H4 (cell line): ENCODE measurements at places on chromosomes 6 and 20. TPM values are rescaled to one million over a fixed set of nuclear protein-coding genes. Genes with fewer than 3 reads are reported as not detected.

Gene PGC
- not detected in 2 replicates for total RNA-seq

Gene NNAT
- not detected in 2 replicates for total RNA-seq

Gene RUNX2
- 18.3 and 37.7 TPM in 2 replicates for total RNA-seq

Gene SLC25A27
- total RNA-seq: 1.4 TPM in 1 of 2 replicates, not detected in the other

Gene RBPJL
- not detected in 2 replicates for total RNA-seq

Gene PRICKLE4
- not detected in 2 replicates for total RNA-seq

DNA sequence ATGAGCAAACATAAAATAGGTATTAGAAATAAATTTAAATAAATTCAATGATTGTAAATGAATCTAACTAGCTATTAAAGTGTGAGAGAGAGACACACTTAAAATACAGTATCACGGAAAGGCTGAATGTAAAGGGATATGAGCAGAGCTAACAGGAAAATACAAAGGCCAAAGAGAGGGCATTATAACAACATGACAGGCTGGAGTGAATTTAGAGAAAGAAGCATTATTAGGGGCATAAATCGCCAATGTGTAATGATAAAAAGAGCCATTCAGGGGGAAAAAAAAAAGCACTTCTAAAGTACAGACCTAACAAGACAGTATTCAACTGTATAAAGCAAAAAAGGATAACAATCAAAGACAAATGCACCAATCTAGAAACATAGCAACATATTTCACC lies 28.1 kb downstream of the DACT2 start:
- DNase-seq: no peak

GRCh38 chr6:79657238-79657637 lies 26.1 kb downstream of the SH3BGRL2 start:
- DNase-seq: no peak

GRCh38 chr6:137840252-137840651 lies 26.8 kb upstream of the TNFAIP3 start:
- DNase-seq: no peak

DNA sequence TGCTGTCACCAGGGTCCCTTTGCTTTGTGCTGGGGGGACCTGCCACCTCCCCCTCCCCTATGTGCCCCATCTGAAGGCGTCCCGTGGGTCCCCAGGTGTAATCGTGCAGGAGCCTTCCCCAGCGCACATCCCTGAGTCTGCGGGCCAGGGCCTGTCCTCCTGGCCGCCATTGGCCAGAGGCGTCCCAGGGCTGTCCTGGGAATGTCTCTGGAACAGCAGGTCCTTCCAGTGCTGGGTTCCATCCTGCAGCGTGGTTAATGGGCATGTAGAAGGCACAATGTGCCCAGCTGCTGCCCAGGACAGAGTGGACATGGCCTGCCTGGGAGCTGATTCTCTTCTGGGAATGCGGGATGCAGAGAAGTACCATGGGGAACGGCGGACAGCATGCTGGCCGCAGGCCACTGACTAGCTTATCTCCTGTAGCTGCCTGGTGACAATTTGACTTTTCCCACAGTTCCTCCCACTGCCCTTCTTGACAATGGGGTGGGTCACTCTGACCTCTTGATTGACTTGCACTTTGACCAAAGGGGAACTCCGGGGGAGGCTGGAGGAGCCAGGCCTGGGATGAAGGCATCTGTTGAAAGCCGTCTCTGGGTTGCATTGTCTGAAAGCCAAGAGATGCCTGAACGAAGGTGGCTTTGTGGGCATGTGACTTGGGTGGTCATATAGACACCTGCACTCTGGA lies 64.0 kb downstream of the CTCFL start:
- DNase-seq: no peak

- DNase-seq: no peak
Measured at GRCh38 chr6:134937426-134937825, 12.5 kb downstream of the ALDH8A1 start.

DNA sequence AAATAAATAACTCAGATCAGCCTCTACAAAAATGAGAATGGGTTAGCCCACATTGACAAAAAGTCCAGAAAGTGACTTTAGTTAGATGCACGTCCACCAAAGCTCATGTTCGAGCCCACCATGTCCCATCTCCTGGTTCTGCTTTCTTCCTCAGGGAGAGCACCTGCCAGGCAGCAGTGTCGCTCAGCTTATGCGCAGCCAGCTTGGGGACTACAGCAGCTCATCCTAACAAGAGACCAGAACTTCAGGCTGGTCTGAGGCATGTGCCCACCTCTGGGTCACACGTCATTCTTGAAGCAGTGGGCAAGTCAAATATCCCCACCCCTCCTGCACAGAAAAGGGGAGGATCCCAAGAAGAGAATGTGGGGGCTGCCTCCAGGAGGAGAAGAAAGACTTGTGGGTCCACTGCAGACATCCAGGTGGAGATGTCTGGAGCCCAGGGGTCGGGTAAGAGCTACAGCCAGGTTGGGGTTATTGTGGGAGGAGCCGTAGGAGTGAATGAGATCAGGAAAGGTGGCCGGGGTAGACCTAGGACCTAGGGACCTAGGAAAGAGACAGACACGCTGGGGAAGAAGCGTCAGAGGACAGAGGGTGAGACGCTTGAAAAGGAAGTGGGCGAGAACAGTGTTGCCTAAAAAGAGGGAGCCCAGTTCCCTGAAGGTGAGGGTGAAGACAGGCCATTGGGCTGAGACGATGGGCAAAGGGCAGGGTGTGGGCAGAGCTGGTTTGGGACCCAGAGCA lies 52.5 kb downstream of the SSR1 start:
- no peak for DNase-seq

DNA sequence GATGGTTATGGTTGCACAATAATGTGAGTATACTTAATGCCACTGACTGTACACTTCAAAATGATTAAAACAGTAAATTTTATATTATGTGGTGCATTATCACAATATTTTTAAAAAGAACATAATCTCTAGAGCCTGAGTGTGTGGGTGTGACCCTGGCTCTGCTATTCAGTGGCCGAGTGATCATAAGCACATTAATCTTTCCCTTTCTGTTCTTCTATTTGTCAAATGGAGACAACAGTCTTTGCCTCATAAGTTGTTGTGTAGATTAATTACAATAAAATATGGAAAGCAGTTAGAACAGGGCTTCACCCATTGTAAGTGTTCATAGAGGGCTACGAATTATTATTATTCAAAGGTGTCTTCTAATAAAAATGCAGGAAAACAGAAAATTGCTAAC lies 548.6 kb downstream of the HTR1B start:
- DNase-seq: no peak

DNA sequence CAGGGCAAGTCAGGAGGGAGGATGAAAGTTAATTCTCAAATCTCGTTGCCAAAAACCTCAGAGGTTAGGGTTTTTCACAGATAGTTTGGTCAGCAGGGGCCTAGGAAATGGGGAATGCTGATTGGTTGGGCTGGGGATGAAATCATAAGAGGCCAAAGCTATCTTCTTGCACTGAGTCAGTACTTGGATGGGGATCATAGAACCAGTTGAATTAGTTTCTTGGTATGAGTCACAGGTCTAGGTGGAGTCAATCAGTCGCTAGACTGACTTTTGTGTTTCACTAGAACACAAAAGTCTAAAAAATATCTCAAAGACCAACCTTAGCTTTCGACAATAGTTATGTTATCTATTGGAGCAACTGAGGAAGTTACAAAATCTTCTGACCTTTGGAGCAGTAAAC lies 368.5 kb downstream of the TBC1D32 start:
- DNase-seq: no peak

- DNase-seq: no peak
Measured at GRCh38 chr20:45346291-45346718, 1.9 kb downstream of the SDC4 start.

DNA sequence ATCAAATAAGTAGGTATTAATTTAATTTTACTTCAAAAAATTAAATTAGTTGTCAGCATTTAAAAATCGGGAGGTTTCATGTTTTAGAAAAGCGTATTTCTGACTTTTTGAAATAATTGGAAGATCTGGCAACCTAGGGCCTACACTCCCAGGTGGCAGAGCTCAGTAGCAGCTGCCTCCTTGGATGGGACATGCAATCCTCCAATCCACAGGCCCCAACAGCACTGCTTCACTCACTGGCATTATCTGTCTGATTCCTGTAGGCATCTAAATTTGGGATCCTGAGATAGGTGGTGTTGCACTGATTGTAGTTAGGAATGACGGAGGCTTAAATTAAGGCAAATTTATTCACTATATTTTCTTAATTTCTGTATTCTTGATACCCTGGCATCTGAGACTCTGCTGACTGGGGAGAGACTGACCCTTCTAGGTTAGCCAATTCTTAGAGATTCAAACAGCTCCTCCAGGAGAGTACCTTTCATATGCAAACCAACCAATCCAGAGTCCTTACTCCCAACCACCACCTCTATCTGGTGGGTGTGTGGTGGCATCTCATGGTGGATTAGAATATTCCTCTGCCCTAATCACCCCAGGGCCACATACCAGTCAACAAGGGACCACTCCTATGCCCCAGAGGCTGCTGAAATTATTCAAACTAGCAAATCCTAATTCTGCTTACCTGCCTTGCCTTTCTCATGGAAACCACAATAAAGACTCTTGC lies 146.6 kb upstream of the GLP1R start:
- no peak for DNase-seq

- DNase-seq: no peak
Measured at GRCh38 chr6:1906014-1906413, 296.3 kb downstream of the FOXC1 start.

- peak; percentile 60 for DNase-seq
Measured at GRCh38 chr20:48841875-48842529, 14.2 kb upstream of the PREX1 start.

GRCh38 chr6:3778701-3779573 lies 27.4 kb upstream of the PXDC1 start:
- DNase-seq: no peak

GRCh38 chr6:47169785-47170616 lies 127.9 kb upstream of the ADGRF1 start:
- no peak for DNase-seq

DNA sequence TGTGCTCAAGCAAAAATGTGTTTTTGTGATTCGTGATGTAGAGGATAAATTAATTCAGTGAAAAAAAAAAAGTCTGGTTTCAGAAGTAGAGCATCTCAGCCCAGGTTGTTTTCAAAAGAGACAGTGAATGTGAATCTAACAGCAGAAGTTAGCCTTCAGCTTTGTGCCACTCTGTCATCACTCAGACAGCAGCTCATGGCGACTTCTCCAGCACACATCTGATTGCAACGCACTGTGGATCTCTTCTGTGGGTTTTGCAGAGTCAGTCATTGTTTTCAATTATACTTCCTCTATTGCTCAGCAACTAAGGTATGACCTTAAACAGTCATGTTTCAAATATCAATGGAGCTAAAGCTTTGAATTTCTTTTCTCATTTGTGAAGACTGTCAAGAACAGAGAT lies 335.5 kb upstream of the POU3F2 start:
- DNase-seq: no peak

DNA sequence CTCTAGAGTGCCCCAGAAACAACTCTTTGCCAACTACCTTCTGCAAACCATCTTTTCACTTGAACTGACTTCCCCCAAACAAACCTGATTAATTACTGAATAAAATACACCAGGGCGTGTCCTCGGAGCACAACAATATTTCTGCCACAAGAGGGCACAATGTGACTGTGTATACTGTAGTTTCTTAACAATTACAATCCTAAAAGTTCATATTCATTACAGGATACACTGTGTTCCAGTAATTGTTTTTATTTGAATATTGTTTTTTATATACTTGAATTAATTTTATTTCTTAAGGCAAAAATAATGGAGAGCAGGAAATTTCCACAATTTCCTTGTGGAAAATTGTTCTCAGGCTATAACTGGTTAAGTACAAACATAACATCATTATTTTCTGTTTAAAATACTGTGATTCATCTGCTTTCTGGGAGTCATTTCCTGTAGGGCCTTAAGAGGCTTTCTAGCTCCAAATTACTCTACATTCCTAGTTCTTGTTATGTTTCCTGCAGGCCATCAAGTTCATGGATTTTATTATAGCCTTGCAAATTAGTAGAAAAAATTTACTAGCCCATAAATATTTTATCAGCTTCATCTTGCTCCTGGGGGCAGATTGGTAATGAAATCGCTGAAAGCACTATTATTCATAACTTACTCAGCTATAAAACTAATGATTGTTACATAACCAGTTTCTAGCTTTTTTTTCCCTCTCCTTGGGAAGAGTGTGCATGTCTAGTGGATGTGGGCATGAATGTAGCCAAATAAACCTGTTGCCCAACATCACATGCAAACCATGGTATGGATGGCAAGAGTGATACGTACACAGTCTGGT lies 51.9 kb upstream of the SLC22A16 start:
- DNase-seq: peak; percentile 67

DNA sequence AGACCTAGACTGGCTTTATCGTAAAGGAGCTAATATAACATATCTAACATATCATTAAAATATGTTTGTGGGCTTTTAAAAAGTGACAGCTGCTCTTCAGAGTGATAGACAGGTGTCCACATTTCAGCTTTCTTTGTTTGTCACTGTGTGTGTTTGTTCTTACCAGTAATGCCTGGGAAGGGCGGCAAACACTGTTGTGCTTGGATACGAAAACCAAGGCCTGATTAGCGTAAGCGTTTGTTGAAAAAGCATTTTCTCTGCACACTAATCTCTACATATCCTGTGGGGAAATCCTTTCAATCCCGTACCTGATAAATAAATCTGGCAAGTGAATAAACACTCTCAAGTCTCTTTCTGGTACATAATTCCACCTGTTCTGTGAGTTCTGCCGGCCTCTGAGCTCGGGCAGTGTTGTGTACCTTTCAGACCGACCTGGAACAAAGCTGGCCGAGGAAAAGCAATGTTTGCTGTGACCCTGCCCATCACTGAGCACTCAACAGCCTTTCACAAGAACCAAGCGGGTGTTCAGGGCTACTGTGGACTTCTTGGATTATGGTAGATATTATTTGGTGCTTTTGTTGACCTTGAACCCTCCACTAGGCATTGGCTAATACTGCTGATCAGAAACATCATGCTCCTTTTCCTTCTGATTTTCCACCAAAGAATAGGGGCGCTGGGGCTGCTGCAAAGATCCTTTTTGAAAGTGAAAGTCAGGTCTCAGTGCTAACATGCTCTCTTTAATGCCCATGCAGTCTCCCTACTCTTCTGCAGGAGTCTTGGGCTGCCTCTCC lies 100.4 kb downstream of the CD83 start:
- DNase-seq: no peak

GRCh38 chr6:44008821-44009370 lies 118.4 kb downstream of the MRPL14 start:
- DNase-seq: no peak
